ENCODE measurements at places on chromosomes 7 and 10. TPM values are rescaled to one million over a fixed set of nuclear protein-coding genes. Genes with fewer than 3 reads are reported as not detected.

DNA sequence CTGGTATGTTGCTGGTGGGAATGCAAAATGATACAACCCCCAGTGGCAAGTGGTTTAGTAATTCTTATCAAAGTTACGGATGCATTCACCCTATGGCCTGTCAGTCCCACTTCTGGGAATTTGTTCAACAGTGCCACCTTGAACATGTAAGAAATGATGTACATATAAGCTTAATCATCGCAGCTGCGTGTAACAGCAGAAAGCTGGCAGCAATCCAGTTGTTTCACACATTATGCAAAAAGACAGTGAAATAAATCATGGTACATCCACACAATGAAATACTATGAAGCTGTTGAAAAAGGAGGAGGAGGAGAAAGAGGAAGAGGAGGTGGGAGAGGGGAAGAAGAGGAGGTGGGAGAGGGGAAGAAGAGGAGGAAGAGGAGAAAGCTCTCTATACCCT lies 76.2 kb upstream of the MYL10 start:
- no peak for DNase-seq

DNA sequence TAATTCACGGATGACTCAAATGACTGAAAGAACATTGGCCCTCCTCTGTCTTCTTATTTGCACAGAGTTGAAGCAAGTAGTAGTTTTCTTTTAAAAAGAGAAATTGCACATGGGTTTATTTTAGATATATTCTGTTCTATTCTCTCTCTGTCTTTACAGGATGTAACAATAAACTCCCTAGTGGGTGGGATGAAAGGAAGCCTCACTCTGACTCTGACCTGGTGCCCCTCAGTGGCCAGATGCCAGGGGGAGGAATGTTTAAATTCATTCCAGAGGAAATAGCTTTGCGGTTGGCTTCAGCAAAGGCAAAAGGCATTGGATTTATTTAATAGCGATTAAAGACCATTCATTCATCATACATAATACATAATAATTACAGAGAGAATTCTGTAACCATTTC lies 156.4 kb upstream of the MTPN start:
- DNase-seq = no peak

The NRCAM gene
- 9.4 TPM for total RNA-seq

DNA sequence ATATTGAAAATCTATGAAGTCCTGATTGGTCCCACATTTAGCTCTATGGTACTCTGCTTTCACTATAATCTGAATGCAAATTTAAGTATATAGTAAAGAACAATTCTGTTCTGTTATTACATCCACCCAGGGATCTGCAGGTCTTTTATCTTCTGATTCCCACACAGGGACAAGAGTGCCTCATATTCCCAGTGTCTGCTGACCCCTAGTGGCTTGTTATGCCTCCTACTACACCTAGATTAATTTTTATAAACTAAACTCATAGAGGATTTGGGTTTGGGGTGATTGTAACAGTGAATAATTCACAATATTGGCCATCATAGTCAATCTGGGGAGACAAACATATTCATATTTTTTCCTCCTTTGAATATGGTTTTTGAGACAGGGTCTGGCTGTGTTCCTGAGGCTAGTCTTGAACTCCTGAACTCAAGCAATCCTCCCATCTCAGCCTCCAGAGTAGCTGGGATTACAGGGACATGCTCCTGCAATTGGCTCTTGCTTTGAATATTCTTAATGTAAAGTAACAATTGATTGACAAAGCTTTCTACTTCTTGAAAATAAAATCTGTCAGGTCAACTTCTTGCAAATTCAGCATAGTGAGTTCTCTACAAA lies 282.1 kb downstream of the KCND2 start:
- DNase-seq = no peak

DNA sequence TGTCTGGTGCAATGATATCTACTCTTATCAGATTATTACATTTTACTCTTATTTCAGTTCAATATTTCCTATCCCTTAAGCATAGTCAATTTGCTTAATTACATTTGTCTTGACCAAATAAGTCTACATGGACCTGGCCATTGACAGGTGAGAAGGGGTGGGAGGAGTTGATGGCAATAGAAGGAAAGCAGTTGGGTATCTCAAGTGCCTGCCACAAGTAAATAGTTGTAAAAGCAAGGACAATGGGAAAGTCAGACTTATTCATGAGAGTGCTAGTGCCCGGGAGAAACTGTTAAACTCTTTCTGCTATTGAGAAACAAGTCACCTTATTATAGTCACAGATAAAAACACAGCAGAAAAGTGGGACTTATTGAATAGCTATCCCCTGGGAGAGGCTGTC lies 32.4 kb upstream of the HGF start:
- no peak for DNase-seq

The OIT3 gene
- not detected for total RNA-seq

The NHLRC2 gene
- 43.0 TPM for total RNA-seq

- no peak for DNase-seq
Measured at GRCh38 chr7:930975-931758, 23.3 kb downstream of the ADAP1 start.

Data from stomach (tissue), 19 donors.